ENCODE measurements at places on chromosomes 16 and 17. TPM values are rescaled to one million over a fixed set of nuclear protein-coding genes. Genes with fewer than 3 reads are reported as not detected.

Gene UTS2R
- 0.36 TPM for total RNA-seq

Gene NT5C3B
- 38.7 TPM for total RNA-seq

Gene MFSD6L
- 3.1 TPM for total RNA-seq

Gene KRTAP4-16
- not detected for total RNA-seq

Gene KRT27
- not detected for total RNA-seq

Gene ICAM2
- 37.4 TPM for total RNA-seq

Gene TEX19
- total RNA-seq: 0.19 TPM

DNA sequence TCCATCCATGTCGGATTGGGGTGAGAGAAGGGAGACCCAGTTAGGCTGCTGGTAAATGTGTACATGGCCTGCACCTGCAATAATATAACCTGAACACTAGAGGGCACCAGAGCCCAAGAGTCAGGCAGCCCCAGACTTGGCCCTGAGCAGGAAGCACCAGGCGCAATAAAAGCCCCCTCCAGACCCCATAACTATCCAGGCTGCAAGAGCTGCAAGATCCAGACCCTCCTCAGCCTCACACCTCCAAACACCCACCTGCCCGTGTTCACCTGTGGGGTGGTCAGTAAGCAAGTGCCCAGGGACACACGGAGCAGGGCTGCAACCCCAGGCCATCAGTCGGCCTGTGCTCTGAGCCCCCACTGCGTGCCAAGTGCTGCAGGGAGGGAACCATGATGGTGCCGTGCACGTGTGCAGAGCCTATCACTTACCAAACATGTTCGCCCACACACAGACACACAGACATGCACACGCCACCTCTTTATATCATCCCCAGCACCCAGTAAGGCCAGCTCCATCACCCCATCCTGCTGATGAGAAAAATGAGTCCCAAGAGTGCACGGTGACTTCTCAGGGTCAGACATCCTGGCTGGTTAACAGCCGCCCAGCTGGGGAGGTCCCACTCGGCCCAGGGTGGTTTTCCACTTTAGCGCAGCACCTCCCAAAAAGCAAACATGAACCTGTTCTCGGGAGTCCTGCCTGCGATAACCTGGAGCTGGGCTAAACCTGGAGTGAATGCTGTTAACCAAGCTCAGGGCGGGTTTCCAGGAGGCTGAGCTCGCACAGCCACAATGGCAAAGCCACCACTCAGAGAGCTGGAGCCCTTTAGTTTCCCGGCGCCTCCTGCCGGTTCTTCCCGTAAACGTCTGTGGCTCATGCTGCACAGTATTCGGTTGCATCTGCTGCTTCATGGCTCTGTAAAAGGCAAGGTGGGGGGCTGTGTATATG lies 439.8 kb downstream of the SOX9 start:
- DNase-seq: no peak

- DNase-seq: peak; percentile 38
Observed at GRCh38 chr17:57612202-57613071, 132.7 kb downstream of the CCDC182 start.

- no peak for DNase-seq
Observed at GRCh38 chr17:1422885-1423284, 22.9 kb upstream of the YWHAE start.

- DNase-seq: no peak
Observed at GRCh38 chr17:179066-179432, 2.4 kb downstream of the DOC2B start.

DNA sequence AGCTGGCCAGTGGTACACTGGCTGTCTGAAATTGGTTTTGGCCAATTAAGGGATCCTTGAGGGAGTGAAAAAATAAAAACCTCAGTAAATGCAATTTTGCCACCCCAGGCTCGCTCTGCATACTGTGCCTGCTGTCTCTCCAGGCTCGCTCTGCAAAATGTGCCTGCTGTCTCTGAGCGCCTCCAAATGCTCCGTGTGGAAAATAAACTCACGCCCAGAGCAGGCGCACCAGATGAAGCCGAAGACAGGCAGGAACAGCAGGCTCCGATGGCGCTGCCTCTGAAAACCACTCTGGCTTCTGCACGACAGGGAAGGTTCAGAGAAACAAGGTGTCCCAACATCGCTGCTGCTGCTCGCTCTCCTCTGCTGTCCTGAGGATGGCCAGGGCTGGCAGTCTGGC lies 29.1 kb downstream of the SNN start:
- no peak for DNase-seq

GRCh38 chr16:88730632-88731607 lies 24.6 kb downstream of the CTU2 start:
- DNase-seq: no peak

DNA sequence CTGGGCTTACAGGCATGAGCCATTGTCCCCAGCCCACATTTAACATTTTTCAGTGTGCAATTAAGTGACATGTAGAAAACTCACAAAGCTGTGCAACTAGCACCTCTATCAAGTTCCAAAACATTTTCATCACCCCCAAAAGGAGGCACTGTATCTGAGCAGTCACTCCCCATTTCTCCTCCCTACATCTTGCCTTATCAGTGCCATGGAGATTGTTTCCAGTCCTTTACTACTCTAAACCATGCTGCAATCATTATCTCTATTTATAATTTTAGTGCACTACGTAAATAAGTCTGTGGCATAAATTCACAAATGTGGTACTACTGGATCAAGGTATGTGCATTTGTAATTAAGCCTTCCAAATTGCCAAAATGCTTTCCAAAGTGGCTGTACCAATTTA lies 7.6 kb downstream of the MRPS23 start:
- DNase-seq: no peak

GRCh38 chr17:66514227-66514806 lies 211.9 kb downstream of the PRKCA start:
- DNase-seq: no peak

- DNase-seq: no peak
Observed at GRCh38 chr17:59754552-59754951, 47.1 kb downstream of the VMP1 start.

DNA sequence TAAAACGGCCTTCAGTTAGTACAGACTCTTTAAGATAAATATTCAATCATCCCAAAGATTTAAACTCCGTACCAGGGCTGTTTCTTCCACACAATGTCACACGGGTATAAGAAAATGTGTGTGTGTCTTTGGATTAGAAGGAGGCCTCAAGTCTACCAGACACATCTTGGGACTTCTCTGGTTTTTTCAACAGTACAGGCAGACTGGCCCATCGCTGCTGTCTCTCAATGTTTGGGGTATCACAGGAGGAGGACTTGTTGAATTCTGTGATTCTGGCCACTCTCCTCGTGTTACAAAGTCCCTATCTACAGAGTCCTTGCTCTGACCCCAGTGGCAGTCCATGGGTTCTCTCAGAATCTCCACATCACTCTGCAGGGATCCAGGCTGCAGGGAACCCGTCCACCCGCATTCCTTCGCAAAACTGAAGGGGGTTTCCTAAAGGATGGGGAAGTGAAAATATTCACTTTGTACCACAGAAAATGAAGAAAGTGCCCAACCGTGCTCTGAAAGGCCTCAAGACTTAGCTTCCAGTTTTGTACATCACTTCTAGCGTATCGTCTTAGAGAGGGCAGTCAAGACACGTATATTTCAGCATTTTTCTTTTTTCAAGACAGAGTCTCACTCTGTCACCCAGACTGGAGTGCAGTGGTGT lies 373.2 kb downstream of the NPIPA8 start:
- DNase-seq: peak; percentile 66

GRCh38 chr16:75322740-75323139 lies 71.3 kb upstream of the BCAR1 start:
- DNase-seq: no peak

DNA sequence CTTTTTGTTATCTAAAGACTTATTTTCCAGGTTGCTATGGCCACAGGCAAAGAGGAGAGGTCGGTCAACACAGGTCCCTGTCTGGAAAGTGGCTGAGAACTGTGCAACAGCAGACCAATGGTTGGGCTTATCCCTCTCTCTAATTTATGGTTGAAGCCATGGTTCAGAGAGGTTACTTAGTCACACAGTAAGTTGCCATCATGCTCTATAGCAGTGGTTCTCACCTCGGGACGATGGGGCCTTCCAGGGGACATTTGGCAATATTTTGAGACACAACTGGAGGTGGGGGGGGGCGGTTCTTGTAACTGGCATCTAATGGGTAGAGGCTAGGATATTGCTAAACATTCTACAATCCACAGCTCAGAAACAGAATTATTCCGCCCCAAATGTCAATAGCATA lies 842 bp upstream of the LDAF1 start:
- no peak for DNase-seq

- DNase-seq: no peak
Observed at GRCh38 chr17:41737680-41738023, 3.2 kb upstream of the HAP1 start.

DNA sequence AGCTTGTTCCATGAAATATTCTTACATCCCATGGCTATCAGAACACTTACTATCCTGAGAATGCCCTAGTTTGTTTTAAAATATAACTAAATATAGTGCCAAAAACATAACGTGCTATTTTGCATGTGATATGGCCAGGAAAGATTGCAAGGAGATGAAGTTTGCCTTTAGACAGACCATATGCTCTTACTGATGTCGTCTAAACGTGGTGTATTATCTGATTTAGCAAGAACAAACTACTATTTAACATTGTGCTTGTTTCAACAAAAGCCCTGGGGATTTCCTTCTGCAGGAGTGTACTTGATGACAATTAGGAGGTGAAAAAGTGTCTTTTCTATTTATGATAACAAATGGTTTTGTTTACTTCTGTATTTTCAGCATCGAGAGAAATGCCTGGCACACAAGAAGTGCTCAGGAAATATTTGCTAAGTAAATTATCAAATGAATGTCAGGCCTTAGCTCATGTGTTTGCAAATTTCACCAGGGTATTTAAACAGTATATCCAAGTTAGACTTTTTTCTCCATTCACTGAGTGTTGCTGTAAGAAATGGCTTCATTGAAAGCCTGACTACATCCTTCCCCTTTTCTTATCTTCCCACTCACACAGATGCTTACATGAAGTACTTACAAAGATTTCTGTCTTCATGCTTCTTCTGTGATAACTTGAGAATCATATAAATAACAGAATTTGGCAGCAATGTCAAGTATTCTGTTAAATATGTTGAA lies 1033.6 kb downstream of the CDH8 start:
- DNase-seq: no peak

GRCh38 chr17:64611369-64611768 lies 50.7 kb downstream of the SMURF2 start:
- no peak for DNase-seq

- DNase-seq: no peak
Observed at GRCh38 chr16:65375651-65376050, 253.8 kb upstream of the CDH11 start.
